ENCODE measurements at places on chromosomes 2 and 18.

GRCh38 chr2:17935242-17935885 lies 56.9 kb downstream of the KCNS3 start:
- no peak for DNase-seq

- DNase-seq = no peak
Observed at GRCh38 chr2:11065833-11066485, 89.3 kb upstream of the SLC66A3 start.

GRCh38 chr2:98394595-98395153 lies 48.4 kb downstream of the CNGA3 start:
- DNase-seq = peak; percentile 14

DNA sequence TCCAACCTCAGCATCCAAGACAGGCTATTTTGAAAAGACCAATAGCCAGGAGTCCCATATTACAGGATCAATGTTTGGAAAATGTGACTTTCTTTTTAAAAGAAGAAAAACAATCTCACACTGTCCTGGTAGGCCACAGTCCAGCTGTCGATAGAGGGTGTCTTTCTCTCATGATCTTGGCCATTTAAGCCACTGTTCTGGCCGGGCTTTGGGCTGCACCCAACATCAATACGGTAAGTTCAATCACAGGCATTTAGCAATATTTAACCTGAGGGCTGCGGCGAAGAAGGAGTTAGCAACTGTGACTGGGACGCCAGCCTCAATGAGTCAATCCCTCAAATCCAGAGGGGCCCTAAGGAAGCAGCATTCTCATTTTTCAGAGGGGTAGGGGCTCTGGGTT lies 69.0 kb downstream of the CELF4 start:
- no peak for DNase-seq

DNA sequence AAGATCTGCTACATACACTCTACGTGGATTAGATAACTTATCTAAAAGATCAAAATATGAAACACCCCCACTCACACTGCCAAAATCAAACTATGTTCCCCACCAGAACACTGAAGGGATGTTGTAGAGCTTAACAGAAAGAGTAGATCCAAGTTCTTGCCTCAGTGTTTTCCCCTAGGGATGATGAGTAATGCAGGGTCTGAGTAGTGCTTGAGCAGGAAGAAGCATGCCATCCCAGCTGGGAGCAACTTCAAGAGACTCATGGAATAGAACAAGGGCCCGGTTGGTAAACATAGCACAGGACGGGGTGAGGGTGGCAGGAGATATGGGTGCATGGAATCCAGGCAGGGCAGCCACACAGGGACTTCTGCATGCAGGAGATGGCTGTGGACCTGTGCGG lies 74.3 kb downstream of the SNTG2 start:
- DNase-seq = no peak

DNA sequence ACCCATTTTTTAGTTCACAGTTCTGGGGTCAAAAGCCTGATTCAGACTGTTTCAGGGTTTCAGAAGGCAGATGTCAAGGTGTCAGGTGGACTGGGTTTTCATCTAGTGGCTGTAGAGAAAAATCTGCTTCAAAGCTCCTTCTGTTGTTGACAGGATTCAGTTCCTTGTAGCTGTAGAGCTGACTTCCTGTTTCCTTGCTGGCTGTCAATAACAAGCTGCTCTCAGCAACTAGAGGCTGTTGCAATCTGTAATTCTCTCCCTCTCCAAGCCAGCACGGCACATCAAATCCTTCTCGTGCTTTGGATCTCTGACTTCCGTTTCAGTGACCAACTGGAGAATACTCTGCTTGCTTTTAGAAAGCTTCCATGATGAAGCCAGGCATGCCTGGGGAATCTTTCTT lies 179.4 kb downstream of the DOK6 start:
- DNase-seq = no peak

- DNase-seq = no peak
Observed at GRCh38 chr18:54479365-54479764, 111.7 kb upstream of the DYNAP start.

- DNase-seq = no peak
Observed at GRCh38 chr2:44616667-44617155, 255.0 kb downstream of the CAMKMT start.

DNA sequence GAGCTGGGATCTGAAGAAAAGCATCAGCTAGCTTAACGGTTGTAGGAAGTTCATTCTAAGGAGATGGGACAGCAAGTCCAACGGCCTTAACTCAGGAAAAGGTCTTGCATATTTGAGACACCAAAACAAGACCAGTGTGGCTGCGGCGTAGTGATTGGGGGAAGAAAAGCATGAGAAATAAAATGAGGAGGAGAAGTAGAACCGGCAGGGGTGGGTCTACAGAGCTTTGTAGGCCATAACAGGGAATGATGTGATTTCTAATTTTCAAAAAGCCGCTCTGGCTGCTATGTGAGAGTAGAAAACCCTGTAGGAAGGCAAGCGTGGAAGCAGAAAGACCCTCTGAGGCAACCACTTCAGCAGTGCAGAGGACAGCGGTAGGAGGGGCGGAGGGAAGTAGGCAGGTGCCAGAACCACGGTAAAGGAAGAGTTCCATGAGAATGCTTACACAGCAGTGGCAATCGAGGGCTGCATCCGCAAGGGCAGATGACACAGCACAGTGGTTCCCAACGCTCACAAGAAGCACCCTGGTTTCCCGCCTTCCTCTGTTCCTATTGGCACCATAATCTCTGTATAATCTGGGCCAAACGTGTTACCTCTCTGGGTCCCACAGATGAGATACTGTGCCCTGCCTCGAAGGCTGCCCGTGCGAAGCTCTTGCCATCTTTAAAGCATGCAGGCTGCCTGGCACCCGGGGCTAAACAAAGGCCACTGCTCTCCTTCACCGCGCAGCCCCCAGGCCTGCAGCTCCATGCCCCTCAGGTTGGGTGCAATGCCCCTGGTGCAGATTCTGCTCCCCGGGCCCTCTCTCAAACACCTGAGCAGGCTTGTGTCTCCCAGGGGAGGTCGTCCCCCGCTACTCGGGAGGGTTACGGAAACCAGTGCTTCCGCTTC lies 795 bp downstream of the ANKRD39 start:
- no peak for DNase-seq

GRCh38 chr2:73457982-73458381 lies 72.3 kb downstream of the ALMS1 start:
- DNase-seq = no peak

GRCh38 chr2:144248350-144249034 lies 271.4 kb downstream of the ZEB2 start:
- DNase-seq = no peak

DNA sequence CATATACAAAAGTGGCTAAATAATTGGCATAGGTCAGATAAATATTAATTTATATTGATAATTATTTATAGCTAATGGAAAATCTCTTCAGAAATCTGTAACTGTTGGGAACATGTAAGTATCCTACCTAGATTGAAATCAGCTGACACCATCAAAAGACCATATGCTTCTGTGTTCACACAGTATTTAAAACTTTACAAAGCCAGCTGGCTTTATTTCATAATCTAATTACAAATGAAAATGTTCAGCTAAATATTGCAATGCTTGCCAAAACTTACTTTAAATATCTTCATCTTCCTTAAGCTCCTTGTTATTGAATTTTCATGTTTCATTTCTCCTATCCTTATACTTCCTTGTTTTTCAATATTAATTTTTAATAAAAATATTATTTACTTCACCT lies 190.9 kb upstream of the DOK6 start:
- no peak for DNase-seq

- DNase-seq = no peak
Observed at GRCh38 chr2:46634905-46635304, 155.5 kb downstream of the TMEM247 start.

GRCh38 chr2:182499706-182500470 lies 73.1 kb upstream of the PDE1A start:
- peak; percentile 25 for DNase-seq

DNA sequence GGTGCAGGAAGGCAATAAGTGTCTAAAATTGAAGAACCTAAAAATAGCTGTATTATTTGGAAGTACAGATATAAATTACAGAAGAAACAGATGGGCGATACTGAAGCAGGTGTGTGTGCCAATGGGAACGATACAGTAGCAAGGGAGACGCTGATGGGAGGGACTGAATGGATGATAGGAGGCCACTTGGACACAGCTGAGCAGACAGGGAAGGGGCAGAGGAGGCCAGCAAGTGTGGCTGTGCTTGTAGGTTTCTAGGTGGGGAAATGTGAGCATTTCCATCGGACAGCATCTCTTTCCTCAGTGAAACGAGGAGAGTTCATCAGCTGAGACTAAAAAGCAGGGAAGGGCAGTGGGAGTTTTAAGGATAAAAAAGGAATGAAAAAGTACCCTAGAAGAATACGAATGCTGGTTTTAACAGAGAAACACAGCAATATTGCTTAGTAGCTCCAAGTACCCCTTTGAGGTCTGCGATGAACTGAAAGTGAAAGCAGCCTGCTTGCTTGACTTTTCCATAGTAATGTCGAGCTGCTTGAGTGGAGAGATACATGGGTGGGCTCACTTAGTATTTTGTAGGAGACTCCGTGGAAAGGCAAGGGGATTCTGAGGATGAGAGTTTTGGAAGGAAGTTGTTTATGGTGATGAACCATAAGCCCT lies 91.7 kb upstream of the EPC2 start:
- DNase-seq = no peak

GRCh38 chr18:3044931-3045698 lies 32.2 kb upstream of the LPIN2 start:
- no peak for DNase-seq

DNA sequence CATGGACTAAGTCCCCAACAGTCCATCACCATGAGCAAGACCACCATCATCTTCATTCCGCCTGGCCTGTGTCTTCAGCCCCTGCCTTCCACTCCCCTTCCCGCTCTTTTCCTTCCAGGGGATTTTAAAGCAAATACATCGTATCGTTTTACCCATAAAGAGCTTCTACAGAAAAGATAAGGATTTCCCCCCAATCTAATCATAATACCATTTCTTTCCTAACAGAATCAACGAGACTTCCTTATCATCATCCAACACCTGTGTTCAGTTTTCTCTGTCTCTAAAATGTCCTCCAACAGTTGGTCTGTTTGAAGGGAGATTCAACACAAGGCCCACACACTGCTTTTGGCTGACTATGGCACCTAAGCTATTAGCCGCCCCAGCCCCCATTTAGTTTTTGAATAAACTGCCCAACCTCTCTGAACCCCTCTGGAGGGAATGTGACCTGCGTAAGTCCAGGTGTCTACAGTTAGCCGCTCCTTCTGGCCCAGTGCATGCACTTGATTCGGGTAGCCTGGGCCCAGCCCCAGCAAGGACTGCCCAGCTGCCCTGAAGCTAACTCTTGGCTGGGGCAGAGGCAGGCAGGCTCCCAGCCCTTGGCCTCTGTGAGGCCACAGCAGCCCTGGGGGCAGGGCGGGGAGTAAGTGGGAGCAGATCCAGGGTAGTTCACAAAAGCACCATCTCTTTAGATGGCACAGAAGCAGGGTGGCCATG lies 25.3 kb upstream of the SEMA4C start:
- DNase-seq = no peak

GRCh38 chr2:61504949-61505348 lies 33.2 kb downstream of the XPO1 start:
- no peak for DNase-seq

DNA sequence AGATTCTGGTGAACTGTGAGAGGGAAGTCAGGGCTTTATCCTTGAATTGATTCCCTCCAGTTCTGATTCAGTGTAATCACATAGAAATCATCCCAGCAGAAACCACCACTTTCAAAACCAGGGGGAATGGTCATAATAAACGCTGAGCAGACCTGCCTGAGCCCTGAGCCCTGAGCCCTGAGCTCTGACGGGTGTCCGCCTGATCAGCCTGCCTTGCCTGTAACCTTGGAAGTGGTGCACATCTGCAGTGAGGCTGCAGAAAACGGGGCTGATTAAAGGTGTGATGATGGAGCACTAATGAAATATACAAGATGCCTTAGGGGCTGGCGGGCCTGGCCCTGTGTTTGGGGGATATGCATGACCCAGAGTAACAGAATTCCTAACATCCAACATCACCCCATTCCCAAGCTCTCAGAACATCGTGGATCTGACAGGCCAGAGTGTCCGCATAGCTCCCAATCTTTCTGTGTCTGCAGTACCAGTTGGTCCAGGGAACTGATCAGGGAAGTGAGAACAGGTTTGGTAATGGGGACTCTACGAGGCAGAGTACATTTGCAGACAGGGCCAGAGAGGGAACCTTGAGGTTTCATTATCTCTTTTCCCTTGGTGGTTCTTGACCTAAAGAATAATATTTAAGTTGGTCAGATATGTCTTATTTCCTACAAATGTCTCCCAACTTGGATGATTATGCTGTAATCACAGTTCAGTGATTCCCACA lies 37.8 kb downstream of the KCTD18 start:
- no peak for DNase-seq

DNA sequence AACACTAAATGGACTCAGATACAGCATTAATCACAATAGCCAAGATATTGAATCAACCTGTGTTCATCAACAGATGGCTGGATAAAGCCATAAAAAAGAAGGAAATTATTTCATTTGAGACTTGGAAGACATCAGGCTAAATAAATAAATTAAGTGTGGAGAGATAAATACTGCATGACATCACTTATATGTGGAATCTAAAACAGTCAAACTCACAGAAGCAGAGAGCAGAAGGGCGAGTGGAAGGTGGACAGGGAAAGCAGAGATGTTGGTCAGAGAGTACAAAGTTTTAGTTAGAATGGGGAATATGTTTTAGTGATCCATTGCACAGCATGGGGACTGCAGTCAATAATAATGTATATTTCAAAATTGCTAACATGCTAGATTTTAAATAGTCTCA lies 207.2 kb downstream of the VAPA start:
- no peak for DNase-seq

GRCh38 chr18:59079264-59079663 lies 60.4 kb upstream of the SEC11C start:
- DNase-seq = no peak

DNA sequence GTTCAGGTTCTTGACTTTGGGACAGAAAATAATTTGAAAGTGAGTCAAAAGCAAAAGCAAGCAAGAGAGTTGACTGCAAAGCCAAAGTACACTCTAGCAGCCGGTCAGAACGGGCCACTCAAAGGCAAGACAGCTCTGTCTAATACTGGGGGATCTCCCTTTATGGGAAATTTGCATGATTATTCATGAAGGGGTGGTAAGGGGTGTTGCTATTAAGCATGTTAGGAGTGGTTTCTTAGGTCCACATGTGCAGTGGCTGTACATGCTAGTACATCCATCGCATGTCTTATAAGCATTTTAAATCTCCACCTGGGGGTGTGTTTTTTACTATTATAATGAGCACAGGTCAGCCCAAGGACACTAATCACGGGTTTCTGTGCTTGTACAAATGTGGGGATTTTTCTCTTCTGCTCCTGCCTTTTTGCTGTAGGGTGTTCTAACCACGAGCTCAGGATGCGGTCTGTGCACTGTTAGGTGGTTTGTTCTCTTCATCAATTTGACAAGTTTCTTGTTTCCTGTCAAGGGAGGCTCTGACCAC lies 60.2 kb upstream of the SPP2 start:
- peak; percentile 34 for DNase-seq

DNA sequence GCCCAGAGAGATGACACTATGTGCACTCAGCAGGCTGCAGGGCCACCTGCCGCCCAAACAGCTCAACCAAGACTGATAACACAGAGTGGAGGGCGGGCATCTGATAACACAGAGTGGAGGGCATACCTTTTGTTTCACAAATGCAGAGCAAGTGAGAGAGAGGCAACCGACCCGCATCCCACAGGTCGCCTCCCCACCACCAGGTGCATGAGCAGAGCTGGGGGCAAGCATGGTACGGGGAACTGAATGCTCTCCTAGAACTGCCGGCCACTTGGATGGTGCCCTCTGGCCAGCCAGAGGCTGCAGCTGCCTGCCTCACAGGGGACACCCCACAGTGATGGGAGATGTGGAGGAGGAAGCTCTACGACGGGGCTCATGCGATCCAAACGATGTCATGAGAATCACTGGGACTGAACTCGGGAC lies 49.5 kb downstream of the ANO7 start:
- DNase-seq = no peak
